Spinal cord (tissue), 10 donors: ENCODE measurements at places on chromosomes 12 and 14. TPM values are rescaled to one million over a fixed set of nuclear protein-coding genes. Genes with fewer than 3 reads are reported as not detected.
A peak's percentile ranks its signal among the peaks of the same experiment; 100 is the strongest.

- no peak for DNase-seq
Measured at GRCh38 chr12:64088431-64089349, 133.4 kb downstream of the KICS2 start.

DNA sequence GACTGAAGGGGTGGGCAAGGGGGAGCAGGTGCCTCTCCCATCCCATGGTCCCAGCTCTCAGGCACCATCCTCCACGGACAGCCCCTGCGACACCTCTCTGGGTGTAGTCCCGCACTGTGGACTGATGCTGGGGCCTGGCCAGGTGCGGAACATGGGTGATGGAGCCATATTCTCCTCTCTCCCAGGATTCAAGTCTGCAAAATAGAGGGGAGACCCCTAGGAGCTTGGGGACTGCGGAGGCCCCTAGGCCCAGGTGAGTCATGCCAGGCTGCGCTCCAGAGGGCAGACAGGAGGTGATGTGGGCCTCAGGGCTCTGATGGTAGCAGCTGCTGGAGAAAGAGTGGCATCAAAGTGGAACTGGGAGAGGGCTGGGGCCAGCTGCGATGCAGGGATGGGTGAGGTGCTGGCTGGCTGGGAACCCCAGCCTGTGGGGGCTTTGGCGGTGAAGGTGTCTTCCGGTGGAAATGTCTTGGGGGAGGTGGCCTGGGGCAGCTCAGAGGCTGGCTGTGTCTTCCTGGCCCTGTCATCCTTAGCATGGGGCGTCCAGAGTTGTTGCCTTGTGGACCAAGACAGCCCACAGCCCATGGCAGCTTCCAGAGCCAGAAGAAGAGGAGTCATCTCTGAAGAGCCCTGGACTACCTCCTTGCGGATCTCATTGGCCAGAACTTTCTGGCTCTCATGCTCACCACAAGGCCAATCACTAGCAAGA, 149.1 kb downstream of the KIF26A start:
- no peak for DNase-seq

The MORN3 gene
- total RNA-seq = 4.5 TPM

GRCh38 chr14:36553656-36554260, 28.7 kb downstream of the NKX2-8 start:
- DNase-seq = no peak

DNA sequence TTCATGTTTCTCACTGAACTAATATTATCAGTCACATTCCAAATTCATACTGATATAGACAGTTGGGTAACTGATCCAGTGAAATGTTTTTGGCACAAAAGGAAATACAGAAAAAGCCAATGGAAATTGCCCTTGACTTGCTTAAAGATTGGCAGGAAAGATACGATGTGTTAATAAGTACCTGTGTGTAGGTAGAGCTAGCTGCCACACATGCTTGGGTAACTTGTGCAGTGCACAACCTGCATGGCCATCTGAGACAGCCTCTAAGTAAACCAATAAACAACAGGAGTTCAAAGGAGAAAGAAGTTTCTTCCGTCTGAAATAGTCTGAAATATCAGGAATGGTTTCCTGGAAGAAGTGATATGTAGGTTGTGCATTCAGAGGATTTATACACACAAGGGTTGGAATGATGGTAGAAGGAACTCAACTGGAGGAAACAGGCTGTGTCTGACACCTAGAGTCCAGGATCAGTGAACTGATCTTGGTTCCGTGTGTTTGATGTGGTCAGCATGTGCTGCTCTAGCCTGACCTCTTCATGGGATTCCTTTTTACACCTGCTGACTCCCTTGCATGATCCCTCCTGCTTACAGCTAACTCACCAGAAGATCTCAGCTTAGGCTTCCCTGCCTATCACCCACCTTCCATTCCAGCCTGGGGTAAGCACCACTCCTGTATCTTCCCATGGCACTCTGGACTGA, 81.4 kb upstream of the KRR1 start:
- DNase-seq = no peak

DNA sequence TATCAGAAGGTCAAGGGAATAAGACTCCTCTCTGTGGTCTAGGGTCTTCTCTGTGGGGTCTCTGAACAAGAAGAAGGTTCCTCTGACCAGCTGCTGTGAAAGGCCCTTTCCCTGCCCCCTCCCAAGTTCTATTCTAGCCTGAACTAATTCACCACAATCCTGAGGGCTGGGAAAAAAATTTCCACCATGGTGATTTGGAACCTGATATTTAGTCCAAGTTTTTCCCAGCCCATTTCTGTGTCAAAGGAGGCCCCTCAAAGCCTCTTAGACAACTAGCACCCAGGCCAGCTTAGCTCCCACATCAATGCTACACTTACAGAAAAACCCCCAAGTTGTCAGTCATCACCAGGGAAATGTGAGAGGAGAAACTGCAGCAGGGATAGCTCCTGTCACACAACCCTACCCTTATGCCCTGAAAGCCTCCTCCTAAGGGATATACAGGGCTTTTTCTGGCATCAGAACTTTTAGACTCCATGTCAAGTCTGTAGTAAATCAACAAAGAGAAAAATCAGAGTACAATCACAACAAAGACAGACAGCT, 4.5 kb downstream of the FMNL3 start:
- no peak for DNase-seq

DNA sequence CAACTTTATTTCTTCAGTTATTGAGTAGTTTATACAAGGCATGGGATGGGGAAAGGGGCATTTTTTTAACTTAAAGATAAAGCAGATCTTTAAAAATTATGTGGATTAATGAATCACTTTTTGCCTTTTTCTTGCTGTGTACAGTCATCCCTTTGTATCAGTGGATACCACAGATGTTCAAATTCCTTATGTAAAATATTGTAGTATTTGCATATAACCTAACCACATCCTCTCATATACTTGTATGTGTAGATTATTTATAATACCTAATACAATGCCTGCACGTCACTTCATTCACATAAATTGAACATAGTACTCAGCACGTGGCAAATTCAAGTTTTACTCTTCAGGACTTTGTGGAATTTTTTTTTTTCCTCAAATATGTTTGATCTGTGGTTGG, 66.5 kb upstream of the MON2 start:
- no peak for DNase-seq

The TMTC3 gene
- total RNA-seq = 46.5 TPM

The AHNAK2 gene
- total RNA-seq = 39.3 TPM

- DNase-seq = no peak
Measured at GRCh38 chr12:75747572-75748021, 236.2 kb upstream of the KRR1 start.

DNA sequence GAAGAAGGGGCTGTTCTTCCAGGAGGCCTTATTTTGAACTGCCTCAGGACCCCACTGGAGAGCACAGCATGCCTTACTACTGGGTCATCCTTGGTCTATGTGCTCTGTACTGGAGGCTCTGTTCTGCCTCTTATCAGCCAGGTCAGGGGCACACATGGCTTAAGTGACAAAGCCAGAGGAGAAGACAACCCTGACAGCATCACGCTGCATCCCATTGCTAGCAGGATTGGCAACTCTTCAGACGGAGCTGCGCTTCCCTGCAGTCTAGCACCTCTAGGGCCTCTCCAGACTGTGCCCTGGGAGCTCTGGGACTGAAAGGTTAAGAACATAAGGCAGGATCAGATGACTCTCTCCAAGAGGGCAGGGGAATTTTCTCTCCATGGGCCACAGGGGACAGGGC, 17.3 kb upstream of the TIGAR start:
- DNase-seq = no peak

The ASCL1 gene
- total RNA-seq = 7.6 TPM

- DNase-seq = no peak
Measured at GRCh38 chr14:76773188-76773885, 12.1 kb downstream of the VASH1 start.

The RASSF8 gene
- total RNA-seq = 80.7 TPM

GRCh38 chr12:46963977-46964971, 115.1 kb upstream of the PCED1B start:
- no peak for DNase-seq

GRCh38 chr12:94792693-94793092, 142.3 kb upstream of the TMCC3 start:
- no peak for DNase-seq

The ITGA7 gene
- total RNA-seq = 34.4 TPM

The LRRK2 gene
- total RNA-seq = 43.5 TPM

The TSPAN8 gene
- total RNA-seq = 16.1 TPM

- DNase-seq = no peak
Measured at GRCh38 chr12:119748497-119748896, 80.6 kb downstream of the PRKAB1 start.

The HSP90B1 gene
- total RNA-seq = 374 TPM

The TEX22 gene
- total RNA-seq = 1.0 TPM

DNA sequence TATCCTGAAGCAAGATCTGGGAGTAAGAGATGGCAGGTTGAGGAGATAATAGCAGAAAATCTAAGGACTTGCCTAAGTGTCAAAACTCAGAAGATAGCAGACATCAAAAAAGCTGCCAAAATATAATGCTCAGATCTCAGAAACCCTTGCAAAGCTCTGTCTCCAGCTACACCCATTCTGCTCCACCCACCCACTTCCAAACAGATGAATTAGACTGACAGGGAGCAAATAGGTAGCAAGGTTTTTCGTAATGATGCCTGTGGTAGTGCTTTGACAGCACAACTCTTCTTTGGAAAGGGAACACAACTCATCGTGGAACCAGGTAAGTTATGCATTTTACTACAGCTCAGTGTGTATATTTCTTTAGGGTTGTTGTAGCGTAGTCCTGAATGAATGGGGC, 132.6 kb downstream of the DAD1 start:
- DNase-seq = no peak

The RNASE3 gene
- total RNA-seq = 0.55 TPM

The LRR1 gene
- total RNA-seq = 11.3 TPM

GRCh38 chr12:93766796-93767523, 89.8 kb downstream of the CRADD start:
- no peak for DNase-seq

- DNase-seq = no peak
Measured at GRCh38 chr12:55931780-55932550, 1.0 kb downstream of the DGKA start.

The EPS8 gene
- 64.0 TPM for total RNA-seq

GRCh38 chr12:53500142-53500775, 824 bp upstream of the TARBP2 start:
- peak; percentile 22 for DNase-seq

DNA sequence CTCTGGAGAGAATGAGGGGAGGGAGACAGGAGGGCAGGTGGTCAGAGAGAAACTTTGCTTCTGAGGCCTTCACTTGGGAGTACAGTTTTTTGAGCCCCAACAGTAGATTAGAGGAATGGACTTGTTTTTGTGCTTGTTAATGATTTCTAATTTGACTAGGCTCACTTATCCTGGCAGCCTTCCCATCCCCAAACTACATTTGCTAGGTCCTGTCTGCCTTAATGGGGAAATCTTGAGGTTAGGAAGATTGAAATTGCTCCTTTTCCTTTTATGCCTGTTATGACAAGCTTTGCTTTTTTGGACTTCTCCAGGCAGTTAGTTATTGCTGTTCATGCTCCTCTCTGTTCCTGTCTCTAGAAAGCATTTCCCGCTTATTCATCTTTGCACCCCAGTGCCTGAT, 37.7 kb downstream of the SYNE2 start:
- DNase-seq = no peak

The P2RX2 gene
- 0.30 TPM for total RNA-seq

- DNase-seq = no peak
Measured at GRCh38 chr12:30598889-30599288, 96.8 kb downstream of the IPO8 start.

The ITGB7 gene
- total RNA-seq = 0.61 TPM

DNA sequence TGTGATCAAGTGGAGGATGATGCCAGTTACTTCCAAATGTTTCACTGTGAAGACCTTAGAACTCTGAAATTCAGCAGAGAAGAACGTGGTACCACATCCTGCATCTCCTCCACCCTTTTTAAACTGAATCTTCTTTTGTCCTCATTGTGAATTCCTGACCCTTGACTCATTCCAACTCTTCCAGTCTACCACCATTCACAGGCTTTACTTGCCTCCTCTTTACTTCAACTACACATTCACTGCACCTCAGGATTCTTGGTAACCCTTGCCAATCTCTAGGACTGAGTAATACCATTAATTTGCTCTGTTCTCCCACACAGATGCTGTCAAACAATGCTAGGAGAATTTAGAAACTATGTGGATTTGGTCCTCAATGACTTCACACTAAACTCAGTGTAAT, 37.3 kb downstream of the PPP1R12A start:
- no peak for DNase-seq

The SPTB gene
- 31.1 TPM for total RNA-seq

The KITLG gene
- 19.2 TPM for total RNA-seq

The MUCL1 gene
- total RNA-seq = not detected

The PTGES3 gene
- 91.6 TPM for total RNA-seq

- DNase-seq = no peak
Measured at GRCh38 chr12:25005376-25005775, 56.5 kb upstream of the BCAT1 start.

DNA sequence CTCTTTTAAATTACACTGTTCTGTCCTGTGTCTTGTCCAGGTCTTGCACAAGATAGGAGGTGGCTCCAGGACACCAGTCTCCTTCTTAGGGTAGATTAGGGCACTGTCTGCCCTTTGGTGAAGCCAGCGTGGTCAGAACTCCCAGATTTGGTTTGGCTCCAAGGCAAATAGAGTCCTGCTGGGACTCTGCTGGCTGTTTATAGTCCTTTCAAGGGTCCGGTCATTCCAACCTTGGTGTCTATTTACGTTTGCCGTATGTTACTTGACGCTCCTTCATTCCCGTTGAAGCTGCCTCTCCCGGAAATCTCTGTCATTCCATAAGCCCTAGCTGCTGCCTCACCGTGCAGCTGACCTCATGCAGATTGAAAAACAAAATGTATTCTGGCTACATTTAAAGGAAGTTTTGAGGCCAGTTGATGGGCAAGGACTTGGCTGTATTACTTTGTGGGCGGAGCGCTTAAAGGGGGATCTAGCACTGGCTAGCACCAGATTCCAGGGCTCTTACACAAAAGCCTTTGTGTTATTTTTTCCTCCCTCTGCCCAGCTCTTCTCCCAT, 180.6 kb downstream of the AKAP6 start:
- no peak for DNase-seq

The SUOX gene
- total RNA-seq = 17.7 TPM

The KRT1 gene
- 0.44 TPM for total RNA-seq
